ENCODE measurements at places on chromosomes 3 and 15.

- peak; percentile 28 for DNase-seq
Observed at GRCh38 chr3:9500108-9501050, 53.2 kb downstream of the LHFPL4 start.

GRCh38 chr3:14289590-14290461 is 111.2 kb downstream of the LSM3 start:
- no peak for DNase-seq

DNA sequence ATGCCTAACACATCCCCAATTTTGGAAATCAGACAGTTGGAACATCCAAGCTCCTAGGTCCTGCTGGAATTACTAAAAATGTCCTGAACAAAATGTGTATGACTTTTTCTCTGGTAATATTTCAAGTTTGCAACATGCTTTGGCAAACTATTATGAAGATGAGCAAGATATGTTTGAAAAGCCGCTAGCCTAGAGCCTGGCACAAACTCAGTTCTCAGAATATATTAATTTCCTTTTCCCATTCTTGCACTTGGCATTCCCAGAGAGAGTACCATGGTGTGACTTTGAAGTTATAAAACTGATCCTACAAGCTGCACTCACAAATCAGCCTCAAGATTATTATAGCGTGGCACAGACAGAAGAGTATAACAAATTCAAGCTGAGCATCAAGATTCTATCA is 1031.1 kb downstream of the NTRK3 start:
- DNase-seq: no peak

DNA sequence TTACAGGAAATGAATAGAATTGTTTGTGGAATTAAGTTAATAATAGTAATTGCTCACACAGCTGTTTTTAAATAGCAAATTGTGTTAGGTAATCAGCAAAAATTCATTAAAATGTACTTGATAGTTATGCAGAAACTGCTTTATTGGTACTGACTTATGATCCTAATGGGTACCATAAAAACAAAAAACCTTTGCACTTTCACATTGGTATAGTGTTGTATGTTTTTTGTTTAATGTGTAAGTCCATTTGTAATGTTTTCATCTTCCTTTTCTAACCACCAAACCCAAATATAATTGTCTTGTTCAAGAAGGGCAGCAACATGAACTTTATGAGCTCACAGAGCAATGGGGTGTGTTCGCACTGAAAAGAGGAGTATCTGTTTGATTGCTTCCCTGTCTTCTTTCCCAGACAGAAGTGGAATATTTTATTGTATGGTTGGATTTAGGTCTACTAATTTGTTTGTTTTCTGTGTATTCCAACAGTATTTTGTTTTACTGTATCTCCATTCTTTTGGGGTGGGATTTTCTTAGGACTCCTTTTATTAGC is 135.8 kb downstream of the TCF12 start:
- no peak for DNase-seq

DNA sequence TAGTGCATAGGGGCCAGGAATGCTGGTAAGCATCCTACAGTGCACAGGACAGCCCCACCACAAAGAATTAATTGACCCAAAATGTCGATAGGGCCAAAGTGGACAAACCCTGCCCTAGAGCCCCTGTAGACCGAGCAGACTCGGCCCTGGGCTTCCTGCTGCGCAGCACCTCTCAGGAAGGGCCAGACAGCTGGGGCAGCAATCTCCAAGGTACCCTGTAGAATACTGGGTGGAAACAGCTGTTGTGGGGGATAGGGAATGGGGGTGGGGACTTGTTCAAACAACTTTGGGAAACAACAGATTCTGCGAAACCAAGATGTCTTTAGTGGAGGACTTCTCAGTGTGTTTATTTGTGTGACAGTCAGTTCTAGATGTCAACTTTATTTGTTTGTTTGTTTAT is 67.1 kb downstream of the MRPL46 start:
- no peak for DNase-seq

GRCh38 chr3:170387950-170388349 is 30.4 kb downstream of the SKIL start:
- DNase-seq: no peak

DNA sequence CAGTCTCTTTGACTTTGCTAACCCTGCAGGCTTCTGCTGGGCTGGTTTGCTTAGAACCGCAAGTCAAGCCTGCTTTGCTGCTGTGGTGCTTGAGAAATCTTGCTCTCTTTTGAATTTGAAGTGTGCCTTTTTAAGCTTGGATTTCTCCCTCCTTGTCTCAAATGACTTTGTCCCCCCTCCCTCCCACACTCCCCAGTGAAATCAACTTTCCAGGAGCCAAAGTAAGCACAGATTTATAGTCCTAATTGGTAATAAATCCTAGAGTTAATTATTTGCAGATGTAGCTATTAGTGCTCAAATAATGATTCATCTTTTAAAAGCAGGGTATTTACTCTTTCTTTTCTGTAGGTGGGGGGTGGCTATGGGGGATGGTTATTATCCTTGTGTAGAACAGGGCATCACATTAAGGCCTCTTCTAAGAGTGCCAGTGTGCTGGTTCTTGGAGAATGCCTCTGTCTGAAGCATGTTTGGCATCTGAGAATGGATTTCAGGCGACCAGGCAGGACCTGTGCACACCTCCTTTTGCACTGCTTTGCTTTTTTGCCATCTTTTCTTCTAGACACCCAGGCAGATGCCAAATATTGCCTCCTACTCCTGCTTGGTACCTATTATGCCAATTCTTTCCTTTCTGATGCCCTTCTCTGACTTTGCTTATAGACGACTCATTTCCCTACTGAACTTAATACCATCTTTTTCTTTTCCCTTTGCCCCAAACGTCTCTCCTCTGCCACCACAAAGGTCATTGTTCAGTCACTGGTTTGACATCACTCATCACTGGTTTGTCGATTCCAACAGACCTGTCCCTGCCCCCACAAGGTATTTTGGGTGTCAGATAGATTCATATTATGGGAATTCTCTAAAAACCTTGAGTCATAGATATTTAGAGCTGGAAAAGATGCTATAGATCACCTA is 50.7 kb downstream of the CLDN11 start:
- DNase-seq: no peak

DNA sequence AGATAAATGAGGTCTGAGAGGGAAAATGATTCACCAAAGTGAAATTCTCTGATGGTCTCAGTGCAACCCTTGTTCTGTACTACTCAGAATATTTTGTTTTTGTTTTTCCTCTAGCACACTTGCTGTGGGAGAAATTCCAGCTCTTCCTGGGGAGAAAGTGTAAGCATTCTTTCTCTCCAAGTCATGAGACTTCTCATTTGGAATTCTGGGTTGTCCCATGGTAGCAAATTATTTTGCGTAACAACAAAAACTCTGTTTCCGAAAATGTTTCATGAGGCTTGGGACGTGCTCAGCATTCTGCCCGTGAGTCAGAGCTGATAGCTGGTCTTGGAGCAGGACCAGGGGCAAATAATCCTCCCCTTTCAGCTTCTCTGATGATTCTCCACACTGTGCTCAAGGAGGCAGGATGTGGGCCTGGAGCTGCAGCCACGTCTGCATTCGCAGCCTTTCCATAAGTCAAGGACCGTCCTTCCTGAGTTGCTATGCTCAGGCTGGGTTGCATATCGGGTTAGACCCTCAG is 70.3 kb downstream of the SENP2 start:
- peak; percentile 81 for DNase-seq

DNA sequence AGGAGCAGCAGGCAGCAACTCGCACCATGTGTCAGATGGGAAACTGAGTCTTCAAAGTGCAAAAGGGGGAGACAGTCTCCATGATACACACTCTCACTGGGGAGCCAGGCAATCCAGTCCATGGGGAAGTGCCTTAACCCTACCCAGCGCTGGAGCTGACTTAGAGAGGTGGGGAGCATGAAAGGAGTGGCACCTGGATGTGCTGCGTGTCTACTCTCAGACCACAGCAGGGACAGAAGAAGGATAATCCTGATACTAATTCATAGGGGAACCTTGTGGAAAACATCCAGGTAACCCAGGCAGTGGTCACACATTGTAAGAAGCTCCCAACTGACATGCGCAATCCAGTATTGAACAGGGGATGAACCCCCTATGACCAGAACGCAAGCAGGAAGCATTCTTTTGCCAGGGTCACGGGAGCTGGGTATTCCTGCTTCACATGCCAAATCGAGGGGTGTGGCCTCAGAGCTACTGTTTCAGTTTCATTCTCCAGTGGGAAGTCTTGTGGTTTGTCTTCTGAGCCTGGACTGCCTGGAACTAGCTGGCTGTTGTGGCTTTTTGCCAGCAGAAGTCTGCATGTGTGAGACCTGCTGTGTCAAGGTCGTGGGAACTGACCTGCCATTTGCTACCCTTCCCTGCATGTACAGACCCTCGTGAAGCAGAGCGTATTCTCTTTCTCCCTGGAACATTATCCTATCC is 367.6 kb upstream of the NDN start:
- DNase-seq: no peak

DNA sequence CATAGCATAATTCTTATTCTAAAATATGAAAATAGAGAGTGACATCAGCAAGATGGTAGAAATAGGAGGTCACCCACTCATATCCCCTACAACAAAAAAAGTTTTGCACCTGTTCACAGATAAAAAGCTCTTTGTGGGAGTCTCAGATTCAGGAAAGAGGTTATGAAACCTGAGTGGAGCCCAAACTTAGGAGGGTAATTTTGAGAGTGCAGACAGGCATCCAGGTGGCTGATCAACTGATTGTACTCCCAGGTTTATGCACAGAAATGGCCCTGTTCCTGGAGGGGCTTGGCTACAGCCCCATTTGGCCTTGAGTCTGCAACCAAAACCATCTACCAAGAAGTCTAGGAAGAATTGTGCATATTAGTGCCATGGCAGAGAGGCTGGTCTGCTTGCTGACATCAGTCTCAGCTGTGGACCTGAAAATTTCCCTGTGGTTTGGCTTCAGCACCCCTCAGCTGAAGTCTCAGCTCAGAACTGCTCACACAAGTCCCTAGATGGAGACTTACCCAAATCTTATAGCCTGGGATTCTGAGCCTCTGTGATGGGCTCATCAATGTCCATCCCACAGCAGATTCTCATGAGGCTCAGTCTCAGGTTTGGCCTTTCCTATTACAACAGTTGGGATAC is 291.6 kb downstream of the IL20RB start:
- no peak for DNase-seq

DNA sequence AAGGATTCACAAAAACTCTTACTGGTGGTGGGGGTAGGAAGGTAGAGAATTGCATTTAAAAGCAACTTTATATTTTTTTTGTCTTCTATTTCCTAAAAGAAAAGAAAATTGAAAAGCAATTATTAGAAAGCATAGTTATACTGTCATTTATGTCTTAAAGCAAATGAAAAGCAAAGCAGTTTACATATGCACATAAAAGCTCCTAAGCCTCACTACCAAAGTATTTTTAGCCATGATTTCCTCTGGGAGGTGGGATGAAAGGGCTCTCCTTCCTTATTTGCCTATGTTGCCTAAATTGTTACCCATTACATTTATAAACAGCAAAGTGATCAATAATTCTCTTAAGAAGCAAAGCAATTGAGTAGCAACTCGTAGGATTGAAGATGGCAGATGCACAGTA is 7.0 kb downstream of the ZNF445 start:
- DNase-seq: no peak

- DNase-seq: no peak
Observed at GRCh38 chr3:159340877-159341500, 539.1 kb downstream of the MFSD1 start.

DNA sequence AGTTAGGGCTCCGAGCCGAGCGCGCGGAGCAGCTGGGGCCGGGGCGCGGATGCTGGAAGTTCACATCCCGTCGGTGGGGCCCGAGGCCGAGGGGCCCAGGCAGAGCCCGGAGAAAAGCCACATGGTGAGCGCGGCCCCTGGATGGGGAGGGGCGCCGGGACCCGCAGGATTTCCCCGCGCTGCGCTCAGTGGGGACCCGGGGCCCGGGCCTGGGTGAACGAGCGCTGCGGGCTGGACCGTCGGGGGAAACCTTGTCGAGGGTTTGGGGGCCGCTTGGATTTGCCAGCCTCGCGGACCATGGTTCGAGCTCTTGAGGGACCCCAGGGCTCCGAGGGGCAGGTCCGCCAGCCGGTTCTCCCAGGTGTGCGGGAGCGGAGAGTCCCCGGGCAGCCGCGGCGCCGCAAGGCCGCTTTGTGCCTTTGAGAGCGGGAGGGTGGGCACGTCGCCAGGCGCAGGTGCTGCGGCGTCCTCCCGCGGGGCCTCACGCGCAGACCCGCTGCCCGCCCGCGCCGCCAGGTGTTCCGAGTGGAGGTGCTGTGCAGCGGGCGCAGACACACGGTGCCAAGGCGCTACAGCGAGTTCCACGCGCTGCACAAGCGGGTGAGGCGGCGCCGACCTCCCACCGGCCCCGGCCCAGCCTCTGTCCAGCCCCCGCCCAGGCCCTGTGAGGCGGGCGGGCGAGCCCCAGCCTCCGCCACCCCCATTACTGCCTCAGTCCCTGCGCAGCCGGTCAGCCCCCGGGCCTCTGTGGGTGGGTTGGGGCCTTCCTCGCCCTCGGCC is at the start of gene SNX22:
TSS of gene SNX22 (plus strand) at position 5 of the 780 bp plus-strand sequence. CDS start at position 50, 45 bp downstream.
- DNase-seq: no peak

DNA sequence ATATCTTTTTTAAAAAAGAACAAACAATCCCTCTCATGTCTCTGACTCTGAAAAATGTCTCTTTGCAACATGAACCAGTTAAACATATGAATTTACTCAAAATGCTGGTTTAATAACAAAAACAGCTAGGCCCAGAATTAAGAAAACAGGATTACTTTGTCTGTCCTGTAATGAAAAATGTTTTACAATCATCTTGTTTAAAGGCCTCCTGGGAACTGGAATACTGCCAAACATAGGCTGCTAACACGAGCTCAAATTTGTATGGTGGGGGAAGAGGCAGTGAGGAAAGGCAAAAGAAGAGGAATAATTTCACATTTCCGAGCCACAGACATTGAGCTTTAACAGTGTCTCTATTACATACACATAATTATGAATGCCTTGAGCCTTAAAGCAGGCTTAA is 61.7 kb upstream of the PPIB start:
- no peak for DNase-seq

GRCh38 chr3:105235221-105235620 is 131.5 kb upstream of the ALCAM start:
- no peak for DNase-seq

GRCh38 chr15:27655056-27655455 is 444.1 kb downstream of the OCA2 start:
- DNase-seq: no peak

DNA sequence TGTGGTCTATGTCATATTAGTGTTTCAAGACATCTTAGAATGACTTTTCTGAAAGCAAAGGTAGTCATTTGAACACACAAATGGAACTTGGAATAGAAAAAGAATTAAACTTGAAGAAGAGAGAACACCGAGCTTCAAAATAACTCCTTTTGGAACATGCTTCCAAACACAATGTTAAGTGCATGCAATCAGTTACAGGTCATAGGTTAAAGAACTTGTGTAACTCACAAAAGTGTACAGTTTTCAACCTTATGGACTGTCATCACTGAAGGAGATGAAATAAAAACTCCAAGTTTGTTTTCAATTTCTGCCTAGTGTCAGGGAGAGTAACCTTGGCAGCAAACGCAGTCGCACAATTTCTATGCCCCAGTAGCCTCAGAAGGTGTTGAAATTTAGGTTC is 192.9 kb upstream of the NECTIN3 start:
- no peak for DNase-seq

DNA sequence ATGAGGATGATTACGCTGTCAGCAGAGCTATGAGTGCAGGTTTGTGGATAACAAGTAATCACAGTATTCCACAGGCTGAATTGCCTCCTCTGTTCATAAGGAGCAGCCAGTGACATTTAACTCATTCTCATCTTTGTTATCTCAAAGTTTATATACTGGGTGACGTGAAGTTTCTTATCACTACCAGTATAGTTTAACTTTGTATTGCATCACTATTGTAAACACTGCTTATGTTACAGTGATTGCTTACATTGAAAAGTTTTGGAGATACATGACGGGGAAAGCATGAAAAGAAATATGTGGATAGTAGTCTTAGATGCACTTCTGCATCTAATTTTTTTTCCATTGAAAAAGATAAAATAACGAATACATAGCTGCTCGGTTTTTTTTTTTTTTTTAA is 429.7 kb downstream of the VGLL3 start:
- no peak for DNase-seq

Data from posterior cingulate gyrus (tissue), 11 donors.